NCI-H1417 treated with DMSO at 0.1 percent for 48 hours (cell line): ENCODE measurements at places on chromosomes 1 and 21.
A peak's percentile ranks its signal among the peaks of the same experiment; 100 is the strongest.

GRCh38 chr1:219279017-219279770 lies 105.5 kb downstream of the LYPLAL1 start:
- no peak for DNase-seq

- DNase-seq = no peak
Observed at GRCh38 chr1:2203671-2204414, 9.3 kb upstream of the FAAP20 start.

DNA sequence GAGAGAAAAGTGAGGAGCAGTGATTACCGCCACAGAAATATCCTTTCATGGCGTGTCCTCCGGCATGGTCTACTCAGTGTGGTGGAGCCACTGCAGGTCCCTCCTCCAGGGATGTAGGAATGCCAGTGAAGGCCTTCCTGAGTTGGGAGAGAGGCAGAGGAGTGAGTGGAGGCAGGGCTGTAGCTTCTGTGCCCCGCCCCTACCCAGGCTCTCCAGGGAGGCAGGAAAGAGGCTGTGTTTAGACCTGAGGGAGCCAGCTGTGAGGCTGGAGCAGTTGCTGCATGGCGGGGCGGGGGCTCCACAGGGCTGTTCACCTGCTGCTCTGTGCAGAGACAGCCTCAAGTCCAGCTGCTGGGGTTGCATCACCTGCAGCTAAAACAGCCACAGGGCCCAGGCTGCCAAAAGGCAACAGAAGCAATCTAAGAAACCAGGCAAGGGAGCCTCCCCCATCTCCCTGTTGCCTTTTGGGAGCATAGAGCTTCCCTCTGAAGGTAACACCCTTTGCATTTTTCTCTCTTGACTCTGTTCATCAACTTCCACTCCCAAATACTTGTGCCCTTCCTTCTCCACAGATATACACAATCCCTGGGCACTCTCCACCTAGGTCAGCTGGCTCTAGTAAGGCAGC lies 801 bp upstream of the ANXA9 start:
- DNase-seq = peak; percentile 70

DNA sequence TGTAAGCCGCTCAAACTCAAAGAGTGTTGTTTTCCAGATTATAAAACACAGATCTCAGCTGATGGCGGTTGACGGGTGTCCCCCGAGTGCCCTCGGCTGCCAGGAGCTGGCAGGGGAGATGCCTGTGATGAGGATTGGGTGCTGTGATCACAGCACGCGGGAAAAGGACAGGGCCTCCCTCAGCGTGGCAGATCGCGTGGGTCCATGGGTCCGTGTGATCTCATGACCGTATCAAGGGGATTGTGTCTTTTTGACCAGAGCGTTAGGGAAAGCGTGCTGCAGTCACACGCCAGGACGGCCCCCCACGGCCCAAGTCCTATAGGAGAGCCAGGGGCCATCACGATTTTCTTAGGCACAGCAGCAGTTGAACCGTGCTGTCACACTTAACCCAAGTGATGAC lies 51.9 kb downstream of the PDE9A start:
- no peak for DNase-seq

DNA sequence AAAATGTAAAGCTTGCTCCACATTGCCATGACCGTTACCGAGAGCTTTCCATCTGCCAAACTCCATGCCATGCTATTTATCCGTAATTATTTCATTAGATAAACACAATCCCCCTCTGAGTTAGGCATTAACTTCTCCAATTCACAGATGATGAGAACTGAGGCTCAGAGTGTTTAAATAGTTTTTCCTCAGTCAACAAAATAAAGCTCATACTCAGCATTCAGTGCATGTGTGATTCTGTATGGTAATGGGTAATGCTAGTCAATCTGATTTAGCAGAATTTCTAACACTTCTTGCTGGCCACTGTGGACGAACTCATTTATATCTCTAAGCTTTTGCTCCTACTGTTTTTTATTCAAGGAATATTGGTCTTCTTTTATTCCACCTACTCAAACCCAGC lies 17.3 kb downstream of the SAMSN1 start:
- DNase-seq = no peak
